ENCODE measurements at places on chromosomes 3 and 15.

DNA sequence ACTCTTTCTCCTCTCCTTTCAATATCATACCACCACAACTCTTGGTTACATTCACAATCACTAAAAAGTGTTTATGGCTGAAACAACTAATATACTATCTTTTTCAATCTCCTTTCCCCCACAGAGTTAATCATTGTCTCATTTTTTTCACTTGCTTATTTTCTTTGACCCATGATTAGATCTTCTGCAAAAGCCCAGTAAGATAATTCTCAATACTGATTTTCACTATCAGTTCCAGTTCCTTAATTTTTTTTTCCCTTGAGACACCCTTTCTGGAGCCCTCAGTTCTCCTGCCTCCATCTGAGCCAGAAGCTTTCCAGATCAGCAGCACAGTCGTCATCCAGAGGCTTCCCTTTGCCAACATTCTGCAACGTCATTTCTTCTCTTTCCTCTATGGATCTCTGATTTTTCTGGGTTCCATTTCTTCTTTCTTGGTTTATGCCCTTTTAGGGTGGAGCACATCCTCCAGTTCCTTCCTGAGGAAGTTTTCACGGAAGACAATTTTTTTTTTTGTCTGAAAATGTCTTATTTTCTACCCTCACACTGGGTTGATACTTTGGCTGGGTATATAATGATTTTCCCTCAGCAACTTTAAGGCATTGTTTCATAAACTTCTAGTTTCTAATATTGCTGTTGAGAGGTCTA is 88.7 kb upstream of the C15orf39 start:
- DNase-seq = no peak

DNA sequence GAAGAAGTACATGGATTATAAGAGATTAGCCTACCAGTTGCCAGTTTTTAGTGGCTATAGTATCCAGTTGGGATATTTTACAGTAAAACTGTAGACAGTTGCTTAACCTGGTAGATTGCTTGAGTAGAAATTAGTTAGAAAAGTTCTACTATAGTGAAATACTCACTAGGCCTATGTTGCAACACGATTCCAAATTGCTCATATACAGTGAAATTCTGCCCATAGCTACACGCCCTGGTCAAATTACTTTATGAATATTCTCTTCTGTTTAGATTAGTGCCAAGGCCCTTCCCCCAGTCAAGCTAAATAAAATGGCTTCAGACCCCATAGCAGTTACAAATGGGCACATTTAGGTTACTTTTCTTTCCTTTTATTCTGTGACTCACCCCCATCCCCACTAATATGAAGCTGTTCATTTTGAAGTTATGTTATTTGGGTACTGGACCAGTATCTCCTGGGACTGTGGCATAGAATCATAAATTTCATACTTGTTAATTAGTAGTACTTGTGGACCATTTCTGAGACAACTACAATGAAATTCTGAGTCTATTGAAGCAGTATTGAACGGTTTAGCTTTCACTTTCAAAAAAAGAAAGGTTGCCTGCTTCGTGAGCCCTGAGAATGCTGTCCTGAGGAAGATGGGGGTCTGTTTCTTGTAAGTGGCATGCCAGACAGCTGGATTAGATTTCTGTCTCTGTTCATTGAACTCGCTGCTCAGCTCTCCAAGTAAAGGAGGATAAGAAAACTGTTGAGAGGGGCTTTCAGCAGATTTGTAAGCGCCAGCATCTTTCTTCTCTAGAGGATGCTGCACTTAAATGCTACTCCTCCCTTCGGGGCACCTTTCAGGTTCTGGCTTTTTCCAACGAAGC is 65.8 kb upstream of the CFAP20DC start:
- no peak for DNase-seq

GRCh38 chr3:192927016-192927415 is 9.4 kb upstream of the MB21D2 start:
- DNase-seq = no peak

- no peak for DNase-seq
Measured at GRCh38 chr3:151016478-151016795, 43.9 kb upstream of the CLRN1 start.

DNA sequence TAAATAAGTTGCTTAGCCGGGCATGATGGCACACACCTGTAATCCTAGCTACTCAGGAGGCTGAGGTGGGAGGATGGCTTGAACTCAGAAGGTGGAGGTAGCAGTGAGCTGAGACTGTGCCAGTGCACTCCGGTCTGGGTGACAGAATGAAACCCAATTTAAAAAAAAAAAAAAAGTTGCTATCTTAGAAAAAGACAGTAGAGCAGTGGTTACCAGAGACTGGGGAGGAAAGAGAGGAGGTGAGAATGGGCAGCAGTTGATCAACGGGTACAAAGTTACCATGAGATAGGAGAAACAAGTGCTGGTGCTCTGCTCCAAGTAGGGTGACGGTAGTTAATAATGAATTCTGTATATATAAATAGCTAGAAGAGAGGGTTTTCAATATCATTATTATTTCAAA is 821 bp upstream of the CCR2 start:
- DNase-seq = no peak

DNA sequence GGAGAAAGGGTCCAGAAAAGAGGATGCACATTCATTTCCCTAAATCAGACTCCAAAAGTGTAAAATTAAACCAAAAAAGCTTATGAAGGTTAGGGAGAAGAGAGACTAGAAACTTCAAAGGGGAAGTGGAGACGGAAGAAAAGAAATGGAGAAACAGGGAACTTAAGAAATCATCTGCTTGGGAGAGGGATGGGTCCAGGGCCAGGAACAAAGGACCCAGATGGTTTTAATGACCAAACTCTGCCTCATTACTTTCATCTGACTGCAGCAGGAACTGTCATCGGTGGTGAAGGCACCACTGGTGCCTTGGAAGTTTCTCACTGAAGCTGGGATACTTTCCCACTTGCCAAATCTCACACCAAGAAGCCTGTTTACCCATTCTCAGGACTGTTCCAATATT is 70.5 kb upstream of the SLC4A7 start:
- no peak for DNase-seq

- no peak for DNase-seq
Measured at GRCh38 chr15:80476036-80476435, 71.9 kb downstream of the ARNT2 start.

All from NCI-H1092 treated with DMSO at 0.1 percent for 48 hours (cell line).